T1000 (cell line): ENCODE measurements at places on chromosomes 7 and 10.

GRCh38 chr10:132310701-132311337 lies 3.1 kb upstream of the STK32C start:
- DNase-seq: no peak

GRCh38 chr7:106424476-106425016 lies 139.8 kb upstream of the NAMPT start:
- DNase-seq: no peak

- DNase-seq: no peak
Measured at GRCh38 chr7:111509288-111509687, 53.0 kb downstream of the IMMP2L start.

- DNase-seq: no peak
Measured at GRCh38 chr10:99828464-99828863, 46.0 kb downstream of the ABCC2 start.

- DNase-seq: no peak
Measured at GRCh38 chr7:5653661-5654060, 127.8 kb downstream of the RNF216 start.

DNA sequence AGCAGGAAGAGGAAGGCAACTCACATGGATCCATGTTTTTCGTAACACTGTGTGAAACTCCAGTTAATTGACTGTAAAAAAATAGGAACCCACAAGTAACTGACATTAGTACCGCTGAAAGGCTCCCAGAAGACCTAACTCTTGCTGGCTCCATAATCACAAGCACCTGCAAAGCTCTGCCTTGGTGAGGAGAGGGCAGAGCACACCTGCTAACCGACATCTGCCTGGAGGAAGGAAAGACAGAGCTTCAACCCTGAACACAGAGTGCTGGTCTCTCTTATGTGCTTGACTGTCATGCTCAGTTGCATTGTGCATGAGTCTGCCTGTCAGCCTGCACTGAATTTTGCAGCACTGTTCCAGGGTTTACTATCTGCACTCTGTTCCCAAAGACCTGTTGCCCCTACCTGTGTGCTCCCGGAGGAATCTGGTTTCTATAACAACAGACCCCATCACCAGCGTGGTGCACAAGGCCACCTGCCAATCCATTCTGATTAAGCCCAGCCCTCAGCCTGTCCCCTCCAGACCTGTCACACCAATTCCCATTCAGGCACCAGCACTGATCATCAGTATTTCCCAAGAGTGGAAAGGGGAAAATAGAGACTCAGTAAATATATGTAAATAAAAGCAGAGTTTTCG lies 63.1 kb upstream of the ANKRD1 start:
- DNase-seq: no peak

DNA sequence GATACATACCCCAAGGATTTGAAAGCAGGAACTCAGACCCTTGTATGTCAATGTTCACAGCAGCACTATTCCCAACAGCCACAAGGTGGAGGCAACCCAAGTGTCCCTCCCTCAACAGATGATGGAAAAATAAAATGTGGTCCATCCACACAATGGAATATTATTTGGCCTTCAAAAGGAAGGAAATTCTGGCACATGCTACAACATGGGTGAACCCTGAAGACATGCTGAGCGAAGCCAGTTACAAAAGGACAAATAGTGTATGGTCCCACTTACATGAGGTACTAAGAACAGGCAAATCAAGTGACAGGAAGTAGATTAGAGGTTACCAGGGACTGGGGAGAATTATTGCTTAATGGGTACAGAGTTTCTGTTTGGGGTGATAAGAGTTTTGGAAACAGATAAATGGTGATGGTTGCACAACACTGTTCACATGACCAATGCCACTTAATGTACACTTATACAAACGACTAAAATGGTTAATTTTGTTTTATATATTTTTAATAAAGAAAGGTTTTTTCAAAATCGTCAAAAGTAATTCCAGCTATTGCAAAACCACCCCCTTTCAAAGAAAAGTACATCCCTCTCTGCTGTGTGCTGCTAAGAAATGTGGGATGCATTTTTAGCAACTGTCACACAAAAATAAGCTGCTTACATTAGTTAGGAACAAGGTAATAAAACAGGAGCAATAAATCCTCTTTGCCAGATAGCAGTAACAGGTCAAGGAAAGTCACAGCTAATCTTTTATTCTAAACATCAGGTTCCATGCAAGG lies 85.7 kb downstream of the GRB10 start:
- DNase-seq: no peak

DNA sequence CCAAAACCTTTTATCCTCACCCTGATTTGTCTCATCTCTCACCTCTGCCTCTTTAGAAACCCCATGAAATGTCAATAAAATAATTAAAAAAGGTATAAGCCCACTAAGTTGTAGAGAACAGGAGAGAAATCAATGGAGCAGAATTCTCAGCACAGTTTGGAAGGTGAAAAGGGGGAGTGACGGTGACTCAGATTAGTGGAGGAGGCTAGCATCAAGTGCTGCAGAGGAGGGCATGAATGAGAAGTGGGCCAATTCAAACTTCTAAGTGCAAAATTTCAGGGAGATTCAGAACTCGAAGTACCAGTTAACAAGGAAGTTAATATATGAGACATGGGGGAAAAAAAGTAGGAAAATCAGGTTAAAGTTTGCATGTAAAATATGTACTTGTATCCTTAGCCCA lies 34.9 kb upstream of the ETV1 start:
- DNase-seq: no peak

DNA sequence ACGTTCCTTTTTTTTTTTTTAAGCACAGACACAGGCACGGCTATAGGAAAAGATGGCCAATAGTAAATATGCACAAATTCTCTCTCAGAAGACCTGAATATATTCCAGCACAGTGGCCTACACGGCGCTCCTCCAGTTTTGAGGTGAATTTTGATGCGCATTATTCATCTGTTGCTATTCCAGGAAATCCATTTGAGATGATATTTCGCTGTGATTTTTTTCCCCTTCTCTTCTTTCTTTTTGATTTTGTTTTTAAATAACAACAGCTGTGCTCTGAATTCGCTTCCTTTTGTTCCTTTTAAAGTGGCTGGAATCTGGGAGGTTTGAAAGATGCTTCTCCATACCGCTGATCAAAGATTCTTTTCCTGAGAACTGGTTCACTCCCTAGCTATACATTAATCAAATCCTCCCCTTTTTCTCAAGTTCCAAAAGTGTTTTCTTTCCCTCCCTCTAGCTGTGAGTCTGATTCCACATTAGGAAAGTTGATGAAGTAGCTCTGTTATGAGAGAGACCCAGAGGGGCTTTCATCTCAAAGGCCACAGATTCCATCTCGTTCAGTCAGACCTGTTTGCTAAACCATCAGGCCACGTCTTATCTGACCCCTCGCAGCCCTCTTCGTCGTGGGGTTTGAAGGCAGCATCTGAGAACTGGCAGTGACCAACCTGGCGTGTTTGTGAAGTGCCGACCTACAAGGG lies 602.7 kb upstream of the NRP1 start:
- no peak for DNase-seq

DNA sequence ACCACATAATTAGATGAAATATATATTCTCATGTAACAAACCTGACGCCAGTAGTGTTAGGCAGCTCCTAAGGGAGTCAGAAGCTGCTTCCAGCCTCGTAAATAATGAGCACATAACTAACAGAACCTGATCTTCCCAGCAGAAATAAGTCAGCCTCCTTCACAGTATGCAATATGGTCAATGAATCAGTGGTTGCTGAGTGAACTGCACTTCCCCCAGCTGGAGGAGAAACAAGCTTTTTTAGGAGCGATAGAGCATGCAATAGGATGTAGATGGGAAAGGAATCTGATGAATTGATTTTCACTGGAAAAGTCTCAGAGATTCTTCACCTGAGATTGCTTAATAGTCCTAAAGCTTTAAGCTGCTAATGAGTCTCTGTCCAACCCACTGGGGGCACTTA lies 337.2 kb upstream of the LRGUK start:
- DNase-seq: no peak

DNA sequence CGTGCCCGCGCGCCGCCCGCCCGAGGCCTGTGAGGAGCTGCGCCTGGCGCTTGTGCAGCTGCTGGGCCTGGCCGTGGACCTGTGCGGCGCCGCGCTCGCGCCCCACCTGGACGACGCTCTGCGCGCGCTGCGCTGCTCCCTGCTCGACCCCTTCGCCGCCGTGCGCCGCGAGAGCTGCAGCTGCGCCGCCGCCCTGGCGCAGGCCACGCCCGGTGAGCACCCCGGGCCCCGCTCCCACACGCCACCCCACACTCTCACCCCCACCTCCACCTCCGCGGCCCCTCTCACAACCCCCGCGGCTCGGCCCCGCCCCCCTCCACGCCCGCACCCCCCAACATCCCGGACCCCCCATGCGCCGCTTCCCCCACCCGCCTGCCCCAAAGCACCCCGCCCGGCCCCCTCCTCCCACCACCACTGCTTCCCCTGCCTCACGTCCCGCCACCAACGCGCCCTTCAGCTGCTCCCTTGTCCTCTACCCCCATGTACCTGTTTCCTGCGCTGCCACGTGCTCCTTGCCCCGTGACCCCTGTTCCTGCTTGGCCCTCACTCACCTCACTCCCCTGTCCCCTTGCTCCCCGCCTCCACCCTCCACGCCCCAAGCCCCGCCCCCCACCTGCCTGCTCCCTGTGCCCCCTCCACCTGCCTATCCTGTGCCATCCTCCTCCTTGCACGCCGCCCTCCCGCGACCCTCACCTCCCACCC lies at the start of gene PRKAR1B:
Gene PRKAR1B (minus strand): TSS at position 178 of the 702 bp plus-strand sequence. CDS start 15,776 bp downstream, outside the sequence.
- DNase-seq: no peak

GRCh38 chr7:4226524-4226882 lies 455.6 kb upstream of the FOXK1 start:
- DNase-seq: no peak

DNA sequence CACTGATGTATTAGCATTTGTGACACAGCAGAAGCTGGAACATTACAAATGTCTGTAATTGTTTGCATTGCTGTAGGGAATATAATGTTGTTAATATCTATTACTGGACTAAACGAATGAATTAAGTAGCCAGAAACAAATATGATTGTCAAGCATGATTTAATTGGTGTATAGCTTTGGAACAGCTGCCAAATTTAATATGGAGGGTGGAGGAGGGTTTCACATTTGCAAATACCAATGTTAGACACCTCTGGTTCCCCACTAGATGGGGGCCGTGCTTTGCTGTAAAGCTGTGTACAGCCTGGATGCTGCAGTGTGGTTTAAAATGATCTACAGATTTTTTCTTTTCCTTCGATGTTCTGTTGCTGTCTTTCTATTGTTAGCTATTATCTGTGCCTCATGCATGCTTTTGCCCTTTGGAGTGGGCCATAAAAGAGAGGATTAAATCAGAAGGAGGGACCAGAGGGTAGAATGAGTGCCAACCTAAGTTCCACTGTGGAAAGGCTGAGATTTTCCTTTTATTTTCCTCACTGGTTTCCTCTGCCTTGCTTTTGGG lies 23.1 kb downstream of the DNAJB9 start:
- DNase-seq: no peak

DNA sequence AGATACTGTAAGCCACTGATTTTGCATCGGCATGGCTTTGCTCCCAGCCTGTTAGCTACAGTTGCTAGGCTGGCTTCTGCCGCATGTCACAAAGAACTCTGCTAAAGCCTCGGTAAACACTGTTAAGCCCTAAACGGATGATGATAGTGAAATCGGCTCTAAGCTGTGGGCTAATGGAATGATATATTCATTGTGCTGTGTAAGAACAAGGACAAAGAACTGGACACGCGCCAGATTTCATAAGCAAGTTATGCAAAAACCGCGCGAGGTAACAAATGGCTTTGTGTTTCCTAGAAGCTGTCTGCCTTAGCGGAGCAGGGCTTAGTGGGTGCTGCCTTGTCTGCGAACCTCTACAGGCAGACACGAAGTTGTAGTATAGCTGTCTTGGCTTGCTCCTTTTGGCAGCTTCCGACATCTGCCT lies 331.3 kb upstream of the COBL start:
- DNase-seq: no peak

GRCh38 chr10:84681781-84682180 lies 353.4 kb downstream of the CCSER2 start:
- no peak for DNase-seq
